ENCODE measurements at places on chromosomes 6 and 20. TPM values are rescaled to one million over a fixed set of nuclear protein-coding genes. Genes with fewer than 3 reads are reported as not detected.

GNMT gene
- total RNA-seq = 0.18 TPM

GRCh38 chr6:56657354-56657753 lies 14.7 kb upstream of the DST start:
- H3K4me1 ChIP-seq = peaks cover 4% of the 10 kb centered on the region
- no peak for DNase-seq
- H3K27ac ChIP-seq = no peak overlapping the region
- no peaks in the 10 kb centered on the region for H3K27me3 ChIP-seq
- H3K4me3 ChIP-seq = no peak overlapping the region

DNA sequence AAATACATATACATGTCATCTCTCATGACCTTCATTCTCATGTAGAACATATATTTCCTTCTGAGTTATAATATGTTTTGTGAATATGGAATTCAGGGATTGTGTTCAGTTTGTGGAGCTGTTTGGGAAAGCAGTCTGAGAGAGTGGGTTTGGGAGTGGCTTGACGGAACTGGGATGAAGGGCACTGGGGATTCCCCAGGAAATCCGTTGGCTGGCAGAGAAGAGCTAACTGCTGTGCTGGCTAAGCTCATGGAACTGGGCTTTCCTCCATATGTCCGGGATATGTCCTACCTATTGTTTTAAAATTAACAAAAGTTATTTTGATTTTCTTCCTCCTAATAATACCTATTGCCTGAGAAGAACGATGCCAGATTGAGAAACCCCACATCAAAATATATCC lies 359.5 kb upstream of the FLRT3 start:
- H3K4me1 ChIP-seq = no peaks in the 10 kb centered on the region
- no peak overlapping the region for H3K27ac ChIP-seq
- no peak for DNase-seq
- no peak overlapping the region for H3K4me3 ChIP-seq

- peak overlapping the region; percentile 78 for H3K4me3 ChIP-seq
- no peaks in the 10 kb centered on the region for H3K27me3 ChIP-seq
- no peak for DNase-seq
- peak overlapping the region; percentile 94 for H3K27ac ChIP-seq
Observed at GRCh38 chr6:143842461-143842901, 657 bp upstream of the LTV1 start.

DNA sequence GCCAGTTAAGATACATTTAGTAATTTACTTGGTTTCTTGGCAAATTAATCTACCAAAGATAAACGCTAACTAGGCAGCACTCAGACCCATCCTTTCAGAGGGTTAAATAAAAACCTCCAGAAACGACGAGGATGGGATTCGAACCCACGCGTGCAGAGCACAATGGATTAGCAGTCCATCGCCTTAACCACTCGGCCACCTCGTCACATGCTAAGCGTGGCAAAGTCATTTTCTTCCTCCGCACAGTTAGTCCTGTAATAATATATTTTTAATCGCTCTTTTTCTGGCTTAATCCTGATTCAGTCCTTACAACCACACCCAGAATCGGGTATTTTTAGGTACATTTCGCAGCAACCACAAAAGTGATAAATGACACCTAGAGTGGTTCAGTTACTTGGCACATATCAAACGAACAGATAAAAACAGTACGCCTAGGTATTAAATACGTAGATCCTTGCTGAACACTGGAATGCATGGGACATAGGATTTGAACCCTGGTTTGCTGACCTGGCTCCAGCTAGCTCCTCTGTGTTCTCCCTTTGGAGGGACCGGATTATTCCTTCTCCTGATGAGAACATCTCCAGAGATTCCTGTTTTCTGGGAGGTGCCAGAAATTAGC lies 71.6 kb downstream of the GPX5 start:
- no peaks in the 10 kb centered on the region for H3K27me3 ChIP-seq
- no peak overlapping the region for H3K27ac ChIP-seq
- H3K4me3 ChIP-seq = no peak overlapping the region
- DNase-seq = no peak
- 0 out of 3 replicates have a peak, but pooled peaks cover 1% of the 10 kb centered on the region for H3K36me3 ChIP-seq
- H3K4me1 ChIP-seq = no peaks in the 10 kb centered on the region

GRCh38 chr20:10731190-10731965 lies 57.6 kb upstream of the JAG1 start:
- H3K27me3 ChIP-seq = no peaks in the 10 kb centered on the region
- no peak for DNase-seq
- H3K4me3 ChIP-seq = no peak overlapping the region
- no peaks in the 10 kb centered on the region for H3K4me1 ChIP-seq
- H3K36me3 ChIP-seq = no peaks in the 10 kb centered on the region
- H3K27ac ChIP-seq = no peak overlapping the region

GRCh38 chr6:20790032-20790791 lies 256.0 kb downstream of the CDKAL1 start:
- no peaks in the 10 kb centered on the region for H3K4me1 ChIP-seq
- H3K27ac ChIP-seq = no peak overlapping the region
- no peak overlapping the region for H3K4me3 ChIP-seq
- H3K27me3 ChIP-seq = no peaks in the 10 kb centered on the region
